NCI-H2171 treated with DMSO at 0.1 percent for 48 hours (cell line): ENCODE measurements at places on chromosomes 7 and 10.

- no peak for DNase-seq
These were observed 26.2 kb upstream of the MSRB2 start for GRCh38 chr10:23069019-23069815.

DNA sequence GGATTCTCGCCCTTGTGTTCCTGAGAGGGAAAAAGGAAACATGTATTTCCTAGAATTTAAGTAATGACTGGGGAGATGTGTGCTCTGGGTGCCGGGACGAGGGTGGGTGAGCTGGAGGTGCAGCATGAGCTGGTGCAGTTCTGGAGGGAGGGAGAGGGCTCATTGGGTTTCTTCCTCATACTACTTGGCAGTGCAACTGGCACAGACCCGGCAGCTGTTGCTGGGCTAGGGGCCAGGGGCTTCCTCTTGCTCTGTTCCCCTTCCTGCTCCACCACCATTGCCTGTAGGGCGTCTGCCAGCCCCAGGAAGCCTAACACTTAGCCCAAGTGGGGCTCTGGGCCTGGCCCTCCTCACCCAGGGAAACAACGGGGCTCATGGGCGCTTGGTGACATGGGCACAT is 5.9 kb downstream of the RET start:
- no peak for DNase-seq

GRCh38 chr7:117800406-117800805 is 72.8 kb downstream of the CTTNBP2 start:
- no peak for DNase-seq

- no peak for DNase-seq
These were observed 225.0 kb downstream of the SDHAF3 start for GRCh38 chr7:97342512-97342911.

DNA sequence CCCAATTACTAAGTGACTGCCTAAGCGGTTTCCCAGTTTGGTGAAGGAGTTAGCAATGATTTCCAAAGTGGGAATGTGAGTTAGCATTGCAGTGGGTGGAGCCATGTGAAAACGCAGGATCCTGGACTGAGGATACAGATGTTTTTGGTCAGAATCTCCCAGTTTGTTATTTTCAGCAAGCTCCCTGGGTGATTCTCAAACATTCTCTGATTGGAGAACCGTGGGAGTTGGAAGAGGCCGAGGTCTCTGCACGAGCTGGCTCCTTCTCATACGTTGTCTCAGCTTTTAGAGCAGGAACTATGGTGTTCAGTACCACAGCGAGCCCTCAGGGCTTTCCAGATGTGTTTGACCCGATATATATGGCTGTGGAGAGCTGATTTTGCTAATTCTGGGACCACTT is 396.5 kb upstream of the NPVF start:
- DNase-seq, result no peak

GRCh38 chr10:88652616-88653015 is 11.6 kb upstream of the LIPF start:
- no peak for DNase-seq

DNA sequence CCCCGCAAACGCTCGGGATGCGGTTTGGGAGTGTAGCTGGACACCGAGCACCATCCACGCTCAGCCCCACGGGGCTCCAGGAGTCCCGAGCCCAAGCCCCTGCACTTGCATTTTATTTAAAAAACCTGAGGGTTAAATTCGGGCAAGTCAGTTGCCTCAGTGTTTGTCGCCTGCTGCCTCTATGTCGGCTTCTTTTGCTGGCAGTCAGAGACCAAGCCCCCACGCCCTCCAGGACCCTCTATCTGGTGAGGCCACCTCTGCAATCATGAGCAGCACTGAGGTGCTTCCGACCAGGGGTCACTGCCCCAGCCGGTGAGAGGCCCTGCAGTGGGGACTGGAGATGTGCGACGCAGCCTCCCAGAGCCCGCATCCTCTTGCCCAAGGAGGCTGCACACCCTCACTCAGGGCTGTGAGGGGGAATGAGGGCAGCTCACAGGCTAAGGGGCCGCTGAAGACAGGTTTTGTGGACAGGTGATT is 13.3 kb upstream of the ZNF273 start:
- DNase-seq, result no peak
